ENCODE measurements at places on chromosomes 6 and 20.

- DNase-seq = no peak
Measured at GRCh38 chr6:82085701-82086100, 161.8 kb downstream of the IBTK start.

DNA sequence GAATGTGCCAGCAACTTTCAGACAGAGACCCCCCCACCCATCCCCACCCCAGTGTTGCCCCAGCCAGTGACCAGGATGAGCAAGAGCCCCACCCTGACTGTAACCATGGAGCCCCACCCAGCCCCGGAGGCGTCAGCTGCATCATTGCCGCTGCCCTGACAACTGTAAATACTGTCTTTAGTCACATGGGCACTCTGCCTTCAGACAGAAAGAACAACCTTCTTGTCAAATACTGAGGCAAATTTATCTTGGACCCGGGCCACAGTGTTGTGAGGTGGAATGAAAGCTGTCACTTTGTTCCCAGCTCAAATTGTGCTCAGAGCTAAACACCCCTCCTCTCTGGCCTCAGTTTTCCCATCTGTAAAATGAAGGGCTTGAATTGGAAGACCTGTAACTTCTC lies 23.7 kb downstream of the MOCS3 start:
- DNase-seq = no peak

GRCh38 chr6:124978451-124979293 lies 16.4 kb downstream of the RNF217 start:
- DNase-seq = no peak

GRCh38 chr6:49541936-49542335 lies 8.5 kb upstream of the C6orf141 start:
- DNase-seq = no peak

Data from activated CD8-positive, alpha-beta memory T cell treated with anti-CD3 and anti-CD28 coated beads, Interleukin-2, amount 50 U/mL, for 48 hours (primary cell).